ENCODE measurements at places on chromosomes 12 and 14.

GRCh38 chr12:62694116-62694515, 227.5 kb downstream of the MON2 start:
- DNase-seq = no peak

GRCh38 chr12:25477217-25477616, 75.9 kb downstream of the LMNTD1 start:
- DNase-seq = no peak

DNA sequence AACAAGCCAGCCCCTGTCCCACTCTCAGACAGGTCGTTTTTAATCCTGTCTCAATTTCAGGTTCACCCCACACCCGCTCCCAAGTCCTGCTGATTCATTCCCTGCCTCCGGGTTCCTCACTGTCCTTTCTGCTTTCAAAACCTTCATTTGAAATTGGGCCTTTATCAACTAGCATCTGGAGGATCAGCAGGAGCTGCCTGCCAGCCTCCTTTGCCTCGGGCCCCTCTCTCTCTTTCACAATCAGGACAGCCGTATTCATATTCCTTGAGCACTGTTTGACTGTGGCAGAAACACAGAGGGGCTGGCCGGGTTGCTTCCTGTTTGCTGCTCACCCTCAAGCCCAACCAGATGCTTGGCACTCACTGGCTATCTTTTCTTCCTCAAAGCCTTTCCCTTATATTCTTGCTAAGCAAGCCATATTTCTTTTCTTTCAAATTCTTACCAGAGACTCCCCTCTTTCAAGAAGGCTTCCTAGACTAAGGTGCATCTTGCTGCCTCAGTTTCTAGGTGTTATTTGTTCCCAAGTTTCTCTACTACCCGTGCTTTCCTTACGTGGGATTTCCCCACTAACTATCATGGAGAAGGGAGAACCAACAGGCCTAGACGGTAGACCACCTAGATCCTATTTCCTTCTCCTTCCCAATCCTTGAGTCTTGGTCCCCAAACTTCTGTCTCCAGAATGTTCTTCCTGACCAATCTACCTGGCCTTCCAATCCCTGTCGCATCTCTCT, 3.0 kb downstream of the GALNT6 start:
- DNase-seq = no peak

DNA sequence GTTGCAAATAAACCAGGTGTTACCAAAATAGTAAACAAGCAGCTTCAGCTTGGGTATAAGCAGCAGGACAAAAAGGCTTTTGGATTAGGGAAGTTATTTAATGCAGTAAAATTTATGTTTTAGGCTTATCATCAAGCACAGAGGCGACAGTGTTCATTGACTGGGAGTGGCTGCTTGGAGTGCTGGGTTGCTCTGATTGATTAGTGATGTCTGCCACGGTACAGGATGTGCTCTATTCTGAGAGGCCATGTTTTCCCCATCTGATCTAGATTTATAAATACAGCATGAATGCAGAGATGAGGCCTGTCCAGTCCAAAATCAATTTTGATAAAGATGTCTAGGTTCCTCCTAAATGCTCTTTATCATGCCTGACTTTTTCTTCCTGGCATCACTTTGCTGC, 83.5 kb downstream of the MAP1LC3B2 start:
- no peak for DNase-seq

- DNase-seq = no peak
Observed at GRCh38 chr14:74618078-74618952, 6.3 kb upstream of the LTBP2 start.

DNA sequence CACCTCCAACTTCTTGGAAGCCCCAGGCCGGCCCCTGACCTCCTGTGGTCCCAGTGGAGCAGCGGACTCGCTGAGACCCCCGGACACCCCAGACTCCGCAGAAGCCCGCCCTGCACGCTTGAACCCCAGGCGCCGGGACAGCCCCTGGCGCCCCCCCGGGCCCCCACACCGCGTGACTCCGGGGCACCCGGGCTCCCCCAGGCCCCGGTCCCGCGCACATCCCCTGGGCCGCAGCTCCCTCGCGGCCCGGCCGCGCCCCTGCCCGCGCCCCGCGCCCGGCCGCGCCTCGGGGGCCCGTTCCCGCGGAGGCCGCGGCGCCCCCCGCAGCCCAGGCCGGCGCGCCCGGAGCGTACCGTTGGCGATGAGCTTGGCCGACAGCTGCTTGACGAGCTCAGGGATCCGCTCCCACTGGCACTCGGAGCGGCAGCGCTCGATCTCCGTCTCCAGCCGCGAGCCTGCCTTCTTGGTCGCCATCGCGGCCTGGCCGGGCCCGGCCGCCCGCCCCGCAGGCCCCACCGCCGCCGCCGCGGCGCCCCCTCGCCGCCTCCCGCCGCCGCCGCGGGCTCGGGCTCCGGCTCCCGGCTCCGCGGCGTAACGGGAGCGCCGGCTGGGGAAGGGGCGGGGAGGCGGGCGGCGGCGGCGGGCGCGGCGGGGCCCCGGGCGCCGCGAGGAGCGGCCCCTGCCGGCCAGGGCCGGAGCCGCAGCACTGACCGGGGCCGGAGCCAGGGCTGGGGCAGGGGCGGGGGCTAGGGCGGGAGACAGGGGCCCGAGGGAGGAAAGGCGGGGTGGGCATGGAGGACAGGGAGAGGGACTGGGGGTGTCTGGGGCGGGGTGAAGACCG, at the start of gene TTC7B:
TTC7B (minus strand) TSS at position 609 of the 841 bp plus-strand sequence; CDS start at position 474, 135 bp downstream.
- no peak for DNase-seq

DNA sequence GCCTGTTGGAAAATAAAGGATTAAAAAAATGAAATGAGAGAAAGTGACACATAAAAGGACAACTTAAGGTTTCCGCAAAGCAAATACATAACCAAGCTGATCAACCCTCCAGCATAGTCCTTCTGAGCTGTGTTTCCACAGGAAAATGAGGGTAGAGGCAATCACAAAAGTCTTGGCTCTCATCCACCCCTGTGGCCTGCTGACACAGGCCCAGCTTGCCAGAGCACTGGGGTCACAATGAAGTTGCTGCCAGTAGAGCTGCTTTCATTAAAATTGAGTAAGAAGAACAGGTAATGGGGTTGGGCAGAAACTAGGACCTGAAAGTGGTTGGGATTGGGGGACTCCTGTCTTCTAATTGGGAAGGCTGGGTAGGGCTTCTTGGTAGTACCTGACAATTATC, 65.9 kb downstream of the RERG start:
- no peak for DNase-seq

- DNase-seq = no peak
Observed at GRCh38 chr12:123879691-123880090, 92.9 kb downstream of the CCDC92 start.

- no peak for DNase-seq
Observed at GRCh38 chr12:116365114-116365513, 87.6 kb upstream of the MED13L start.
